ENCODE measurements at places on chromosomes 7 and 10. TPM values are rescaled to one million over a fixed set of nuclear protein-coding genes. Genes with fewer than 3 reads are reported as not detected.
A peak's percentile ranks its signal among the peaks of the same experiment; 100 is the strongest.

DNA sequence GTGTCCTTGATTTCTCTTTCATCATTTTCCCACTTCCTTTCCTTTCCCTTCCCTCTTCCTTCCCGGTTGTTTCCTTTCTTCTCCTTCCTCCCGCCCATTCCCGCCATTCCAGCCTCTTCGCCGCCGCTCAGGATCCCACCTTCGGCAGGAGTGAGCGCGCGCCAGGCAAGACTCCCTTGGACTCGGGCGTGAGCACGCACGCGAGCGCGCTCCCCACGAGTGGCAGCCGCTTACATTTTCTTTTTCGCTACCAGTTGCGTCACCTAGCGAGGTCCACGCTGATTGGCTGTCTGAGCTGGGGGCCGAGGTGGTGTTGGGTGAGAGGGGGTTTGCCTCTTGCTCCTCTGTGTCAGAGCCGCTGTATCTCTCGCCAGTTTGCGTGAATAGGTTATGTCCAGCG, 11.8 kb downstream of the ZAN start:
- DNase-seq: no peak

DNA sequence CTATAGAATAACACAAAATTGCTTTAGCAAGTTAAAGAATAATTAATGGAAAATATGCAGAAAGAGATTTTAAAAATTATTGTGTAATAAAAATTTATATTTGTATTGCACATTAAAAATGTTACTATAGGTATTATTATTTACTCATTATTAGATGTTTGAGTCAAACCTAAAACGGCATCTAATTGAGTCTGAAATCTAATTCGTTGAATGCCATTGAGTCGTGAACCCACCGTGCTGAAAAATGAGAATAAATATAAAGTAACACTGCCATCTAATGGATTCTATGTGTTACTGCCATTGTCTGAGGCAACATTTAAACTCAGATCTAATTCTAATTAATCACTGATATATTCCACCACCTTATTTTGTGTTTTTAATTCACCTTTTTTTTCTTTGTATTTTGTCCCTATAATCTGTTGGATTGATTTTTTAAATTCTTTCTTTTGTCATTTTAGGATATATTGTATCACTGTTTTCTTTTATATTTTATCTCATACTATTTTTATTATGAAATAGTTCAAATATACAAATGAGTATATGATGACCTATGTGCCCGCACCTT, 62.2 kb downstream of the SAMD9 start:
- peak; percentile 46 for DNase-seq

- DNase-seq: peak; percentile 58
Measured at GRCh38 chr10:75466886-75467285, 35.5 kb downstream of the LRMDA start.

GRCh38 chr10:123967626-123968243, 76.1 kb upstream of the CPXM2 start:
- DNase-seq: peak; percentile 68

GRCh38 chr10:46232084-46232483, 54.7 kb upstream of the ANTXRL start:
- DNase-seq: no peak

- DNase-seq: no peak
Measured at GRCh38 chr7:155811895-155812761, at the start of gene SHH. TSS of gene SHH (minus strand) at chr7:155812463. CDS start at chr7:155812122, 341 bp downstream.

DNA sequence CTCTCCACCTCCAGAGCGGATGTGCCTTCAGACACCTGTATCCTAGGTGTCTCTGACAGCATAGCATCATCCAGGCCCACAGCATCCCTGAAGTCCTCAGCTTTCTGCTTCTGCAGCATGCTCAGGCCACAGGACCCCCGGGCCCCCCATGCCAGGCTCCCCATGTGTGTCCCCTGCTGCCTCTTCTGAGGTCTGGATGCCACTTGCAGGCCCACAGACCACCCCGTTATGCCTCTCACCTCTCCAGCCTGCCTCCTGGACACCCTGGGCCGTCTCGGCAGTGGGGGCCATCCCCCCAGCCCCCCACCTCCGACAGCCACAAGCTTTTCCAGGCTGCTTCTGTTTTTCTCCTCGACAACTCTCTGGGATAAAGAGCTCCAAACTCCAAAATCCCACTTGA, 84.4 kb downstream of the WNT2 start:
- DNase-seq: no peak

GRCh38 chr10:104666106-104666505, 25.0 kb downstream of the SORCS3 start:
- DNase-seq: no peak

The WNT16 gene
- not detected for total RNA-seq

- DNase-seq: no peak
Measured at GRCh38 chr10:77915319-77916105, 11.0 kb downstream of the DLG5 start.

The ABCB1 gene
- total RNA-seq: not detected

DNA sequence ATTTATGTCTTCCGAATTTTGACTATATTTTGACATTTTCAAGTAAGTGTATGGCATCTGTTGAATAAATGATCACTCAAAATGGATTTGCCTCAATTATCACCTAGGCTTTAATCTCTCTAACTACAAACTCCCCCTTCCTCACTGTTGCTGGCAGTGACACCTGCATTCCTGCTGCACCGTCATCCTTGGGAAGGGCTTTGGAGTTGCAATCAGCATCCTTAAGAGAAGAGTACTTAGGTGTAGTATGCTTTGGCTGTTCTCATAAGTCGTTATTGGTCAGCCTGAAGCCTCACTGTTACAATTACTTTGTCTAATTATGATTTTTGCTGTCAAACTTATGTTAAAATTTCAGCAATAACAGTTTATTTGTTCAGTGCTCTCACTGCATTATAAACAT, 415.0 kb downstream of the NRG3 start:
- no peak for DNase-seq

GRCh38 chr10:11746883-11747539, 4.8 kb downstream of the ECHDC3 start:
- no peak for DNase-seq

The CTAGE8 gene
- total RNA-seq: 2.6 TPM

The CHAT gene
- total RNA-seq: not detected

DNA sequence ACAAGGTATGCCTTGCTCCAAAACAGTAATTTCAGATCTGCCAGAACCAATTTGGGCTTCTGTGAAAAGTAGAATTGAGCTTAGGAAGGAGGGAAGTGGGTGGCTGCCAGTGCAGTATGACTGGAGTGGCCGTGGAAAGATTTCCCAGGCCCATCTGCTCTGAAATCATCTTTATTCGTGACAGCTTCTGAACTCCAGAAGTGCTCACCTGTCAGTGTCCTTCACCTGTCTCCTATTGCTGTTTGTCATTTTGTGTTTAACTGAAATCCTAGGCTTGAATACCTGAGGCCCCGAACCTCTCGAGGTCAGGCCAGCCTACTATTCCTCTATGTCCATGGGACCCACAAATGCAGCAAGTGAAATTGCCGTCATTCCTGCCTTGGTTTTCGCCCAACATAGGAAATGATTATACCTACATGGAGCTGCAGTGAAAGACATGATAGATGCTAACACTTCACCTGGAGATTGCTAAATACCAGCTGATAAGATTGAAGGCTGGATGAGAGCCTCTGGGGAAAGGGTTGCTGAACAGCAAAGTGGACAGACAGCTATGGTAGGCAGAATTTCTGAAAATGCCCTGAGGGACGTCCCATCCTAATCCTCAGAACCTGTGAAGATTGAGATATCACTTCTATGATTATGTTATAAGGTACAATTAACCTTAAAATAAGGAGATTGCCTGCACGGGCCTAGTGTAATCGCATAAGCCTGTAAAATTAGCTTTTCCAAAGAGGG, 82.1 kb downstream of the C1GALT1 start:
- no peak for DNase-seq

- peak; percentile 67 for DNase-seq
Measured at GRCh38 chr10:4533621-4534020, 292.4 kb upstream of the AKR1E2 start.

- no peak for DNase-seq
Measured at GRCh38 chr10:120483651-120484301, 26.7 kb downstream of the PLPP4 start.

The ITPRID1 gene
- total RNA-seq: not detected

- no peak for DNase-seq
Measured at GRCh38 chr10:121392657-121393056, 205.6 kb downstream of the FGFR2 start.

GRCh38 chr10:30820261-30820991, 190.9 kb upstream of the LYZL2 start:
- peak; percentile 7 for DNase-seq

- DNase-seq: no peak
Measured at GRCh38 chr7:88115258-88115796, 104.5 kb downstream of the SRI start.

DNA sequence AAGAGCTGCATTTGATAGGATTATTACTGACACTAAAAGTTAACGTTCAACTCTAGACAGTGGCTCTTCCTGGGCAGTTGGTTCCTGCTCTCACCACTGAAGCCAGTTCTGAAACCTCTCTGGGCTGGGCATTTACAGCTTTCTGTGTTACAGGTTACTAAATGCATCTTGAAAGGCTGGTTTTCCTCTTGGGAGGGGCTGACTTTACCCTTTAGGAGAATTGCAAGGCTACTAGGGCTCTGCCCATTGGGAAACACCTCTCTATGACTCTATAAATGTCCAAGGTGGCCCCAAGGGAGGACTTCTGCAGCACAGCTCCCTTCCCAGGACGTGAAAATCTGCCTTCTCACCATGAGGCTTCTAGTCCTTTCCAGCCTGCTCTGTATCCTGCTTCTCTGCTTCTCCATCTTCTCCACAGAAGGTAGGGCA, at the start of gene GPR15LG:
GPR15LG (plus strand) TSS at position 301 of the 429 bp plus-strand sequence; CDS start at position 352, 51 bp downstream.
- DNase-seq: no peak

GRCh38 chr10:15879058-15879457, 18.8 kb upstream of the MINDY3 start:
- peak; percentile 47 for DNase-seq

The GIMAP1 gene
- not detected for total RNA-seq

The GOLGA7B gene
- not detected for total RNA-seq

DNA sequence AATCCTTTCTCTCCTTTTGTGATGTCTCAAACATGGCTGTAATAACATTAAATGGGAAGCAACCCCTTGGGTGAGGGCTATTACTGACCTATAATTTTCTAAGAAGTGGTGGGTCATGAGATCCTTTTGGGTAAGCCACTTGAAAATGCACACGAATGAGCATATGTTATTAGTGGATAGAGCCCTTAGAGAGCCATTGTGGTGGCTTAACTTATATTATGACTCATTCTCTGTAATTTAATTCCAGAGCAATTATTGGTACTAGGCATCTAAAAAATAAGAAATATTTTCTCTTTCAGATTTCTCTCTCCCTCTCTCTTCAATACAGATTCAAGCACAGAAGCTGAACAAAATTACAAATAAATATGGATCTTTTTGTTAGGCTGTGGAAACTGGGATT, 1177.4 kb upstream of the PHF14 start:
- DNase-seq: no peak

GRCh38 chr7:141590666-141591065, 39.5 kb downstream of the AGK start:
- DNase-seq: peak; percentile 65

The OR9A2 gene
- not detected for total RNA-seq

GRCh38 chr7:135291809-135292253, 58.2 kb downstream of the STRA8 start:
- peak; percentile 80 for DNase-seq

The TMEM270 gene
- total RNA-seq: not detected

DNA sequence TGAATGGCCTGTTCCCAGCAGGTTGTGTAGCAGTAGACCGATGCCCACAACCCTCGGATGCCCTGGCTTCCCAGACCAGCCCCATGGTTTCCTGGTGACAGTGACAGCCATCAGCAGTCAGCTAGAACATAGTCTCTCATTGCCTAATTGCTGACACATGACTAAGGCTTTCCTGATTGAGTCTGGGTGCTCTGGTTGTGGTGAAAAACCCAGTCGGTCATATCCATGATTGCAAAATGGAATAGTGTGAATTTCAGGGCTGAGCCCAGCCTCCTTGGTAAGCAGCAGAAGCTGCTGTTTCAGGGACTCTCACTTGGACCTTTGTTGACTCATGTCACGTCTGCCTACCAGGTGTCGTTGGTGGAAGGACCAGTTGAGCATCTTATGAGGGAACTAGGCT, 36.6 kb downstream of the POR start:
- peak; percentile 77 for DNase-seq

GRCh38 chr7:94510582-94511496, 1.2 kb downstream of the CASD1 start:
- DNase-seq: peak; percentile 51

DNA sequence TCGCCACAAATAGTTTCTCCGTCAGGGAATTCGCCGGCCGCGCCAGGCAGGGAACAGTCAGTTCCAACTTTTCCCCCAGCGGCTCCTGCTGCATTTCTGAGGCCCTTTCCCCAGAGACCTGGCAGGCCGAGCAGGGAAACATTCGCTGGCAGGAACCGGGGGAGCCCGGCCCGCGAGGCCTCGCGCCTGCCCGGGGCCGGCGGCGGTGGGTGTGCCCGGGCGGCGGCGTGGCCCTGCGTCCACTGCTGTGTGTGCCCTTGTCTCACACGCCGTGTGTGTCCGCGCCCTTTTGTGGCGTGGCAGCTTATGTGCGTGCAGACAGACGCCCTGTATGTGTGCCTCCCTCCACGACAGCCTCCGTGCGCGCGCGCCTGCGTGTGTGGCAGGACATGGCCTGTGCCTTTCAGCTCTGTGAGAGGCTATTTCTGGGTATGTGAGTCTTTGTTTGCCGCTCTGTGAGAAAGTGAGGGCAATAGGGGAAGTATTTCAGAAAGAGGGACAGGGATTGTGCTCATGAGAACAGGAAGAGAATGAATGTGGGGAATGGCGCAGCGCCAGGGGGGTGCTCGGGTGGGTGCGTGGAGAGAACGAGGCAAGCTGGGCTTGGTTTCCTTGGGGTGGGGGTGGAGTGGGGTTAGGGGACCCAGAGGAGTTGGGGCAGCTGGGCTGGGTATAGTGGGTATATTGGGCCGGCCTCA, 689 bp upstream of the SMARCD3 start:
- peak; percentile 52 for DNase-seq

The MEOX2 gene
- total RNA-seq: not detected

DNA sequence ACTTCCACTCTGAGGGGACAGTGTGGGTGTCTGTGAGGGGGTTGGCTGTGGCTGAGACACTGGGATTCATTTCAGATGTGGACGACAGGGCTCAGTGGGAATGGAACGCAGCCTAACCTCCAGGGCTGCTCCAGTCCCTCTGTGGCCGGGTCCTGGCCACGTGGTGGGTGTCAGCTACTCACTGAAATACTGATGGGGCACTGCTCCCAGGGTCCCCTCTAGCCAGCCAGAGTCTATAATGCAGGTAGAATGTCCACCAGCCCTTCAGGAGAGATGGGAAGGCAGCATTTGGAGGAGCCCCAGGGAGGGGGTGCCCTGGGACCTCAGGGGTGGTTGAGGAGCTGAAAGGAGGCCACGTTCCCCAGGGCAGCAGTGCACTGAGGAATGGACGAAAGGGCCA, 87.2 kb upstream of the LANCL2 start:
- no peak for DNase-seq

GRCh38 chr10:101783736-101784118, 481 bp upstream of the NPM3 start:
- no peak for DNase-seq

Data from MCF 10A (cell line).